ENCODE measurements at places on chromosomes 2 and 18.
A peak's percentile ranks its signal among the peaks of the same experiment; 100 is the strongest.

DNA sequence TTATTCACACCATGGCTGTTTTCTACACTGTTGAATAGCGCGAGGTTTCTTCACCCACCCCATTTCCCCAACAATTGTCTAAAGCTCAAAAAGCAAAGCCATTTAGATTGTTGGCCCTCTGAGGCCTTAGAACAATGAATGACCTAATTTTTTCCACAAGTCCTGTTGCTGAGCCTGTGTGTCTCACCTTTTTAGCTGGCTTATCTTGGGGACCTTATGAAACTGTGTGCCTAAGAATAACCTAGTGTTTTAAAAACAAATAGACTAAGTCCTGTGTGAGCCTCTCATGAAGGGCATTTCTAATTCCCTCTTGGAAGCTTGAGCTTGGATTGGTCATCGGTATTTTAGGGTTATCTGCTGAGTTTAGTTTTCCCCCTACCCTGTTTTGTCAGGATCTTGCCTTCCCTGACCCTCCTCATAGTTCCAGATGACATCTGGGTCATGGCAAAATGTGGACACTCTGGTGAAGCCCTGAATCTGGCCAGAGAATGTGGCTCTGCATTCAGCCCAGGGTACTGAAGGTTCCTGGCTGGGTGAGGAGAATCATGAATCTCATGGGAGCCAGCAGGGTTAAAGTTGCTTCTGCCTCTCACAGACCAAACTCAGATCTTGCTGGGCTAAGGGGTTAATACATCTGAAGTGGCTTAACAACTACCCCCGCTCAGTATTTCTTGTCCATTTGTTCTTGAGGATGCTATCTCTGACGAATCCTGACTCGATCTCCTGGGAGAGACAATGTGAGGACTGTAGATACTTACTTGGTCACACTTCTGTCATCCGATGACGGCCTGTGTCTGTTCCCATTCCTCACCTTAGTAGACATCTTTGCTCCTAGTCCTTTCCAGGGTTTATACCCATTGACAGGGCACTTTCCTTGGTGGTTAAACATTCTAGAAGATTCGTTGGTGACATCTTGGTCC is 104.2 kb upstream of the MAP4K3 start:
- DNase-seq = no peak

DNA sequence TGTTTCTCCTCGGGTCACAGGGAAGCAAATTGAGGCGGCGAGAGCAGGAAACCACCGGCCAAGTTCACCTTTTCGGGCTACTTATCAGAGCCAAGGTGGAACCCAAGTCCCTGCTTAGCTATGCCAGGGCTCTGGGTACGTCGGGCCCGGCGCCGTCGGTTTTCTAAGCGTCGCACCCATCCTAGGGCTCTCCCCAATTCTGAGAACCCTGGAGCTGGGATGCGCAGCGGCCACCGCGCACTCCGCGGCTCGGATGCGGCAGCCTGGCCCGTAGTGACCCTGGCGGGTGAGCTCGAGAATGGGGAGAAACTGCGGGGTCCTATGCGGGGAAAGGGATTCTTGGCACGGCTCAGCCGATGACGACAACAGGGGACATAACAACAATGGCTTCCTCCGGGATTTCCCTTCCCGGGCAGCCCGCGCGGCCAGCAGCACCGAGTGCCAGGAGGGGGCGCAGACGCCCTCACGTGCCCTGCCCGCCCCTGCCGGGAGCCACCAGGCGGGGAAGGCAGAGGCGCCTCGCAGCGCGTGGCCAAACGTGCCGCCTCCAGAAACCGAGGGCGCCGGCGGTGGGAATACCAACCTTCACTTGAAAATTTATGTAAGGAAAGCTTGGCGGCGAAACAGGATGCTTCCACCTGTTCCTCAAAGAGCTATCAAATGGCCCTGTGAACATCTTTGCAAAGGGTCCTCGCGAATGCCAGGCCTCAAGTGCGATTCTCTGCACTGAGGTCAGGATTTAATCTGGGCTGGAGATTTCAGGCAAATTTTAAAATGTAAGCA is 2.1 kb upstream of the SLC30A3 start:
- DNase-seq = peak; percentile 51

- DNase-seq = no peak
Measured at GRCh38 chr18:13726972-13727331, 479 bp downstream of the RNMT start.

- no peak for DNase-seq
Measured at GRCh38 chr18:48227206-48227605, 182.0 kb downstream of the ZBTB7C start.

DNA sequence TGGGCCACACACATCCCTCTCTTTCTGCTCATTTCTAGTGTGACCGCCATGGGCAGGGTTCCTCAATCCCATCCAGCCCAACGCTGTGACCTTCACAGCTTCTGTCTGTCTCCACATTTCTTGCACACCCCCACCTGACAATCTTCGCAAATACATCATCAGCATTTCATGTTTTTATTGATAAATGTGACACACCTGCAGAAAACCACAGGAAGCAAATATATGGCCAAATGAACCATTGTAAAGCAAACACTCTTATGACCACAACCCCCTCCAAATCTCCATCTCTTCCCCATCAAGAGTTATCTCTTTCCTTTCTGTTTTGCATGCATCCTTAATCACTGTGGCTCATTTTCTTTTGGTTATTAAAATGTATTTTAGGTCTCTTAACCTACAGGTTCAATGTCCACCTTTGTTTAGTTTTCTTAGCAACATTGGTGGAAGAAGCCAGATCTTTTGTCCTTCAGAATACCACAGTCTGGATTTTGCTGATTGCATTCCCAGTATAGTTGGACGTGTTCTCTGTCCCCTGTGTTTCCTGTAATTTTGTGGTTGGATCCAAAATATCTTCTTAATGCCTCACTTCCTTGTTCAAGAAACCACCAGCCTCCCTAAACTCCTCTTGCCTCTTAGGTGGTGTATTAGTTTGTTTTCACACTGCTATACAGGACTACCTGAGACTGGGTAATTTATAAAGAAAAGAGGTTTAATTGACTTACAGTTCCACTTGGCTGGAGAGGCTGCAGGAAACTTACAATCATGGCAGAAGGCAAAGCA is 9.8 kb upstream of the NCK2 start:
- no peak for DNase-seq

DNA sequence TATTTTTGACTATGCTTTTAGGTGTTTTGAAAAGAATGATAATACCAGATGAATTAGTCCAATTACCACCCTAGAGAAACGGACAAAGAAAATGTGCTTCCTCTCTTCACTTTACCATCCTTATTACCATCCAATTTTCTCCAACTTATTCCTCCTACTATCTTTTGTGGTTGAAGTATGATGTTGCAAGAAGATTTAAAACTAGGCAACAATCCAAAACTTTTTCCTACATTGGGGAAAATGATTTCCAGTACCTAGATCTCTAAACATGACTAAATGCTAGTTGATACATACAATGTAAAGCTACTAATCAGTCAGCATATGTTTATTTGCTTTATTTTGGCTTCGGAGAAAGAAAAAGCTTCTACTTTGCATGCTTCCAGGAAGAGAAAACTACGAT is 355.0 kb upstream of the LYPD1 start:
- DNase-seq = no peak

DNA sequence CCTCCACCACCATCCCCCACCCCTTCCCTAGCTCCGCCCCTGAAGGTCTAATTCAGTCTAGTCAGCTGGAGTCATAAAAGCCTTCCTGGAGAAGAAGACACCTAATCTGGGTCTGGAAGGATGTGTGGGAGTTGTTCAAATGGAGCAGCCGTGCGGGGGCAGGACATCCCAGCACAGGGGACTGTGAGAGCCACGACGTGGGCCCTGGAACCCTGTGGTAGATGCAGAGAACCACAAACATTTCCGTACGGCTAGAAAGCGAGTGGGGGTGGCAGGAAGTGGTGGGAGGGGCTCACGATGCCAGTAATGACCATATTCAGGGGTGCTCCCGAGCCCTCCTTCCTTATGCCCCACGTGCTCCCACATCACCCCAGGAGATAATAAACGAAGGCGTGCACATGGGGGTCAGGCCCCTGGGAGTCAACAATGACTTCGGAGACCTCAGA is 20.9 kb upstream of the COL6A3 start:
- DNase-seq = peak; percentile 79

Data from activated CD4-positive, alpha-beta T cell treated with anti-CD3 and anti-CD28 coated beads for 4 hours (primary cell).